ENCODE measurements at places on chromosomes 5 and 9. TPM values are rescaled to one million over a fixed set of nuclear protein-coding genes. Genes with fewer than 3 reads are reported as not detected.

DNA sequence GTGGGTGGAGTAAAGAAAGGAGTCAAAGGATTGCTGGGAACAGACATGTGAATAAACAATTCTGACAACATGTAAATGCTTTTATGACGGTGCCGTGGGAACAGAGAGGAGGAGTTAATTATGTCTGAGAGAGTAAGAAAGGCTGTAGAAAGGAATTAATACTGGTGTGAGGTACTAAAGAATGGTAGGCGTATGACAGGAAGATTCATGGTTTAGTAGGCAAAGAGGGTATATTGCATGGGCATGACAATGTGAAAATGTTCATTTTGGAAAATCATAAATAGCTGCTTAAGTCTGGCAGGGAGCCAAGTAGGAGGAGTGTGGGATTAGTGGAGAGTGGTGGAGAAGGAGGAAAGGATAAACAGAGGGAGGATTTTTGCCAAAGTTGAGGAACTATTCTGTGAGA, 19.7 kb downstream of the NAA35 start:
- H3K27ac ChIP-seq: no peak overlapping the region
- H3K4me3 ChIP-seq: no peak overlapping the region
- DNase-seq: no peak
- H3K4me1 ChIP-seq: peaks cover 9% of the 10 kb centered on the region
- H3K27me3 ChIP-seq: no peaks in the 10 kb centered on the region

DNA sequence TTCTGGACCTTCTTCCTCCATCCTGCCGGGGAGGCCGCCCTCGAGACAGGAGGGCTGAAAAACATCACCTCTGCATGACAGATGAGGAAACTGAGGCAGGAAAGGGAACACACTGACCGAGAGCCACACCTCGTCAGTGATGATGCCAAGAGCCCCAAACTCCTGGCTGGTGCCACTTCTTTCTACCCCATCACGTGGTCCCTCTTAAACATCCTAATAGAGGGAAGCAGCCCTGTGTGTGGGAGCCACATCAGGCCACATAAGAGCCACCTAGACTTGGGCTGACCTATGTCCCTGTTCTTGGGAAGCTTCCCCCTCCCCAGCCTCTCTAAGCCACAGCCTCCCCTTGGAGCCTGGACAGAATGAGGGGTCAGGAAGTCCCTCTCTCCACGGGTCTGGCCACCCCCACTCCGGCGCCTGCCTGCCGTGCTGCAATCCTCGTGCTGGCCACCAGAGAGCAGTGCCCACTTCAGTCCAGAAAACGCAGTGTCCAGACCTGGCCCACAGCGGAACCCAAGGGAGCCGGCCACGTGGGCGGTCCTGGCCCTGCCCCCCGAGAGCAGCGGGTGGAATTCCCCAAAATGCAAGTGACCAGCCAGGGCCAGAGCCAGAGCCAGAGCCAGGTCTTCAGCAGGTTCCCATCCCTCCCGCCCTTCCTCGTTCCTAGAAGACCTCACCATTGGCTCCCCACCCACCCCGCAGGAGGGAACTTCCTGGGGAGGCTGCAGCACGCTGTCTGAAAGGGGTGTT, 54.7 kb upstream of the SARDH start:
- DNase-seq: peak; percentile 68
- no peak overlapping the region for H3K4me3 ChIP-seq
- H3K36me3 ChIP-seq: peaks cover 29% of the 10 kb centered on the region
- H3K27ac ChIP-seq: no peak overlapping the region

GRCh38 chr9:36764364-36765076, 191.8 kb downstream of the MELK start:
- H3K27me3 ChIP-seq: peaks cover 22% of the 10 kb centered on the region
- no peak for DNase-seq
- no peak overlapping the region for H3K27ac ChIP-seq

DNA sequence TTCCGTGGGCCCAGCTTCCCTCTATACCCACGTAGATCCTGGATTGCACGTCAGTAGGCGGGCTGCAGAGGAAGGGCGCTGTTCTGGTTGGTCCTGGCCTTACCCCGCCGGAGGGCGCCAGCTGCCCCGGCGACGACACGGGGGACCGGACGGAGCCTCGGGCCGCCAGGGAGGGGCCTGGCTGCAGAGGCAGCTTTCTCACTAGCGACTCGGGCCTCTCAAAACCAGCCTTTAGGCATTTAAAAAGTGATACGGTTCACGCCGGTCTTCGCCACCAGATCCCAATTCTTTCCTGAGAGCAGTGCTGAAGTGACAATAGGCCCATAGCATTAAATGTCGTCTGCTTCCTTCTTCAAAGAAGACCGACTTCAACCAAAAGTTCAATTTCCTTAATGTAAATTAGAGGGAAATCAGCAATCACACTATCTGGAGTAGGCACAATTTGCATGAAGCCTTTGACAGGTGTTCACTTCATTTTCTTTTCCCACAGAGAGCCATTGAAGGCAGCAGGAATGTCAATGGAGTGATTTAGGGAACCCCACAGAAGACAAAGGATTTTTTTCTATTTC, 17.6 kb upstream of the UBE2D2 start:
- H3K27ac ChIP-seq: no peak overlapping the region
- H3K4me1 ChIP-seq: no peaks in the 10 kb centered on the region
- no peaks in the 10 kb centered on the region for H3K27me3 ChIP-seq
- no peaks in the 10 kb centered on the region for H3K36me3 ChIP-seq
- no peak for DNase-seq

LEAP2 gene
- 2.8 TPM for total RNA-seq

C1QTNF3 gene
- 2.1 TPM for total RNA-seq

DNA sequence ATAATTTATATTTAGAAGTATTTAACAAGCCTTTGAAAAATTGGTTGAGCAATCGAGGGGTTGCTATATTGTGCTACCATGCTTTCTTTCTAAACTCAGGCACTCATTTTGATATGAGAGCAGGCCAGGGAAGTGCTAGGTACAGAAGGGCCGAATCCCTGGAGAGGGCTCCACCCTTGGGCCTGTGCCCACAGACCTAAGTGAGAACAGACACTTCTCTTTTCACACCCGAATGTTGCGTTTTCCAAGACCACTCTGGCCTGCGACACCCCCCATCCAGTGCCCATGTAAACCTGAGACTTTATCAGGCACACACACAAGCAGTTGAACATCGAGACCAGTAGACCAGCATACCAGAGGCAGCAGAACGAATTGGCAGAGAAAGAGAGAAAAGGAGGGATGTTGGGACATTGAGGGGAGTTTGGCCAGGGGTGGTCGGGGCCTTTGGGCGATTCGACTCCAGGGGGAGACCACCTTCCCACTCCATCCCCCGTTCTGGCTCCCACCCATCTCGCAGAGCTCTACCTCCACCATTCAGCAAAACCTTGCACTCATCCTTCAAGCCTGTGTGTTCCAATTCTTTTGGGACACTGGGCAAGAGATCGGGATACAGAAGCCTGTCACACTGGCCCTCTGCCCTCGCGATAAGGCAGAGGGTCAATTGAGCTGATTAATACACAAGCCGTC, 134.8 kb downstream of the FBXO4 start:
- peaks cover 8% of the 10 kb centered on the region for H3K4me1 ChIP-seq
- no peak overlapping the region for H3K27ac ChIP-seq
- no peaks in the 10 kb centered on the region for H3K27me3 ChIP-seq
- no peak overlapping the region for H3K4me3 ChIP-seq
- H3K36me3 ChIP-seq: no peaks in the 10 kb centered on the region

- H3K36me3 ChIP-seq: no peaks in the 10 kb centered on the region
- no peak overlapping the region for H3K27ac ChIP-seq
Observed at GRCh38 chr9:13189362-13189761, 90.1 kb downstream of the MPDZ start.

CCNJL gene
- total RNA-seq: 13.2 TPM

DNA sequence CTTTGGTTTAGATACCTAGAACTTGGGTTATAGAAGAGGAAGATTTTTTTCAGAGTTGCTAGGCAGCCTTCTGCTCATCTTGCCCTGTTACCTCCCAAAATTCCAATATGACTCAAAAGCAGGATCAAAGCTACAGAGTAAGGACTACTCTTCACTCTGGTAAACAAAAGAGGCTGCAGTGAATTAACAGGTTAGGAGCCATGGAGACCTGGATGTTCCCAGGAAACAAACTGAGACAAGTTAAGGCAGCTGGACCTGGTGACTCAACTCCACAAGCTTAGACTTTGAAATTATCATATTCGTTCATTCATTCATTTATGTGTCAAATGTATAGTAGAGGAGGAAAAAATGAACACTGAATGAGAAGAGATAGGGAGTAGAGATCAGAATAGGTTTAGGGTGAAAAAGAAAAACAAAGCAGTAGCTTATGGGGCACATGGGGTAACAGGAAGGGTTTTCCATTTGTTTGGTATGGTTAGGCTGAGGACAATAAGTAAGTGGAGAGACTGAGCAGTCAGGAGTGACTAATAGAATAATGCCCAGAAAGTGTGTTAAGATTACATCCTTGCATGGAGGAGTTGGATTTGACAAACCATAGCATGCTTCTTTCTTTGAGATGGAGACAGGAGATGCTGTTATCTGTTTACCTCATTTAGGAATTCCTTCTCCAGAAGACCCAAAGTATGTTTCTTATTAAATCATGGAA, 464.0 kb upstream of the ZNF608 start:
- no peak for DNase-seq
- no peaks in the 10 kb centered on the region for H3K36me3 ChIP-seq
- H3K4me3 ChIP-seq: no peak overlapping the region
- no peaks in the 10 kb centered on the region for H3K27me3 ChIP-seq
- no peak overlapping the region for H3K27ac ChIP-seq

DNA sequence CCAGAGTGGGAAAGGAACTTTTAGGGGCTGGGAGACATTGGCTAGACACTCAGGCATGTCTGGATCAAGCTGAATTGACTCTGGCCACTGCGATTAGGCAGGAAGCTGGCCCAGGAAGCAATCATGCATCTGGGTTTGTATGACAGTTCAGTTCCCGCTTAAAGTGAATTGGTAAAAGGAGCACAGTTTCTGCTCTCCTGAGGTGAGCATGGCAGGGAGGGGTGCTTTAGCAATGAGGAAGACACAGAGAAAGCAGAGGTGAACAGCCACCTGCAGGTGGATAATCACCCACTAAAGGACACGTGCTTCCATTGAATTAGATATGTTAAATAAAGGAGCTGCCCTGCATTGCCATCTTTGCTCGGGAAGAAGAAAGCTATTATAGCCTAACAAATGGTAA, 248.1 kb upstream of the MAP3K1 start:
- no peak overlapping the region for H3K4me3 ChIP-seq
- no peak for DNase-seq
- H3K27me3 ChIP-seq: no peaks in the 10 kb centered on the region
- no peaks in the 10 kb centered on the region for H3K4me1 ChIP-seq
- H3K36me3 ChIP-seq: no peaks in the 10 kb centered on the region

GRCh38 chr9:91360551-91361290, 997 bp downstream of the AUH start:
- H3K4me1 ChIP-seq: peaks cover 26% of the 10 kb centered on the region
- no peaks in the 10 kb centered on the region for H3K27me3 ChIP-seq
- peaks cover 17% of the 10 kb centered on the region for H3K36me3 ChIP-seq
- H3K27ac ChIP-seq: peak overlapping the region; percentile 83

- DNase-seq: no peak
- H3K4me3 ChIP-seq: no peak overlapping the region
- no peaks in the 10 kb centered on the region for H3K27me3 ChIP-seq
- H3K4me1 ChIP-seq: no peaks in the 10 kb centered on the region
Observed at GRCh38 chr9:108921200-108921599, 12.7 kb downstream of the ELP1 start.
